ENCODE measurements at places on chromosomes 6 and 20. TPM values are rescaled to one million over a fixed set of nuclear protein-coding genes. Genes with fewer than 3 reads are reported as not detected.

Gene LGSN
- not detected for total RNA-seq

Gene FAM162B
- 2.4 TPM for total RNA-seq

Gene BANF2
- not detected for total RNA-seq

Gene C6orf58
- 0.15 TPM for total RNA-seq

Gene MYCT1
- total RNA-seq = 0.75 TPM

Gene RHAG
- not detected for total RNA-seq

Gene MATN4
- not detected for total RNA-seq

Gene GSTA3
- total RNA-seq = not detected

Gene THBD
- 4.2 TPM for total RNA-seq

Gene LRRC73
- total RNA-seq = 0.15 TPM

Gene FABP7
- total RNA-seq = not detected

Gene MCM3
- total RNA-seq = 17.0 TPM

Gene ZBTB46
- total RNA-seq = 6.2 TPM

Gene WFDC5
- not detected for total RNA-seq

Gene MCHR2
- not detected for total RNA-seq

Gene OOEP
- not detected for total RNA-seq

Gene KHDRBS2
- not detected for total RNA-seq

Gene CEP250
- total RNA-seq = 30.8 TPM

Gene CDH22
- not detected for total RNA-seq

Gene DLL1
- 1.7 TPM for total RNA-seq

Gene SYTL3
- 0.37 TPM for total RNA-seq

Gene CPXM1
- total RNA-seq = 85.5 TPM

Gene MYB
- not detected for total RNA-seq

Gene SEMG1
- total RNA-seq = not detected

Gene ABRACL
- 11.4 TPM for total RNA-seq

Gene DEFB112
- total RNA-seq = not detected

Gene NFKBIE
- 6.5 TPM for total RNA-seq

Gene COL12A1
- 138 TPM for total RNA-seq

Gene LAMA2
- 573 TPM for total RNA-seq

Gene SLC24A3
- total RNA-seq = not detected

Gene PLEKHG1
- total RNA-seq = 2.9 TPM

Gene SLC17A4
- total RNA-seq = not detected

Gene ISM1
- not detected for total RNA-seq

Gene PAX1
- not detected for total RNA-seq

Gene XKR7
- not detected for total RNA-seq
